Heart left ventricle (tissue), 16 donors: ENCODE measurements at places on chromosomes 11 and 22. TPM values are rescaled to one million over a fixed set of nuclear protein-coding genes. Genes with fewer than 3 reads are reported as not detected.

The KMT2A gene
- total RNA-seq: 117 TPM

- no peak for DNase-seq
These were observed 51.2 kb upstream of the CWF19L2 start for GRCh38 chr11:107508858-107509244.

GRCh38 chr11:124153821-124154220 lies 29.3 kb upstream of the OR10D3 start:
- no peak for DNase-seq

DNA sequence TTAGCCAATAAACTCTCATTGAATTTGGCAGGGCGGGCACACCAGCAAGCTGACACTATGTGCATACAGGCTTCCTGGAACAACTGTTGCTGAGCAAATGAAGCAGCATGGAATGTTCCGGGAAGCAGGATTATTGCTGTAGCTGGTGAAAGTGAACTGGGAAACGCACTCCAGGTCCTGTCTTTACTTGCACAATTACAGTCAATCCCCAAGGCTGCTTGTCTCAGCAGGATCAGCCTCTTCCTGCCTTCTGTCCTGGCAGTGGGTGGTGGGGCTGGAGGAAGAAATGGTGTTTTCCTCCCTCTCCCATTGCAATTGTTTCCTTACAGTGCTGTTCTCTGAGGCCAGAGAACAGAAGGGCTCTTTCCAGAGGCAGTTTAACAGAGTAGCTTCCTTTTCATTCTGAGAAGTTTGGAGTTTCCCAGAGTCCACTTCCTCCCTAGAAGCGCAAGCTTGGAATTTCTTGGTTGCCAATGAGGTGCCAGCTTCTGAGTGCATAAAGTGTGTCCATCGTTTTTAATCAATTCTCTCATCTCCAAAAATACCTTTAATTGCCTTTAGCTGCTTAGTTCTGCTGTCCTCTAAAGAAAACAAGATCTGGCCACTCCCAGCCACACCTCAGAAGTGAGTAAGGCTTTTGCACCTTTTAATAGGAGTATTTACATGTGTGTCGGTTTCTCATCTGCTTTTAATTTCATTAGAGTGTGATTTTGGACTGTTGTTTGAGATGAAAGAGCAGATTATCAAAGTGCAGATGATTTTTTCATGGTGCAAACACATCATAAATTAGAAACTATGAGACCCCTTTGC lies 19.9 kb downstream of the CD44 start:
- DNase-seq: peak; percentile 44

DNA sequence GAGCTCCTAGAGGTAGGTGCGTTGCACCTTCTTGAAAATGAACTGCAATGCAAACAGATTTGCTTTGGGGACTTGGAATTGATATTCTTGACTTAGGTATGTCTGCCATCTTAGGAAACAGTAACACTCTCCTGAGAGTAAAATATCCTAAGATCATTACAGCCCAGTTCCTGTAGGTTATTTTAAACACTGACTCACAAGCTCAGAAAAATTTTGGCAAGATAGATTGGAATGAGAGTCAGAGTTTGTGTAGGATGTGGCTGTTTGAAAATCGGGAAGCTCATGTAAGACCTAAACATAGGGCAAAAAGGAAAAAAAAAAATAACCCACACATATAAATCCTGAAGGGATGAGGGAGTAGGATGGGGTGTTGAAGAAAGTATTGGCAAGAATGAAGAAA lies 377.0 kb upstream of the LRRC4C start:
- no peak for DNase-seq
